ENCODE measurements at places on chromosomes 2 and 18. TPM values are rescaled to one million over a fixed set of nuclear protein-coding genes. Genes with fewer than 3 reads are reported as not detected.

C2orf80 gene
- total RNA-seq: not detected

CXCR1 gene
- total RNA-seq: 0.54 TPM

GCG gene
- not detected for total RNA-seq

PPM1G gene
- 34.3 TPM for total RNA-seq

ASIC4 gene
- not detected for total RNA-seq

IRS1 gene
- total RNA-seq: 17.6 TPM

GPR75 gene
- 0.86 TPM for total RNA-seq

CDH2 gene
- total RNA-seq: 308 TPM

ALPG gene
- not detected for total RNA-seq
